ENCODE measurements at places on chromosomes 1 and 21. TPM values are rescaled to one million over a fixed set of nuclear protein-coding genes. Genes with fewer than 3 reads are reported as not detected.

GRCh38 chr1:205453466-205453865, 2.4 kb downstream of the BLACAT1 start:
- DNase-seq: no peak

GRCh38 chr1:222104694-222105392, 363.0 kb upstream of the DUSP10 start:
- no peak for DNase-seq

The KCNA3 gene
- not detected for total RNA-seq

The AK5 gene
- not detected for total RNA-seq

The ZNF683 gene
- not detected for total RNA-seq

All from psoas muscle (tissue), 8 donors.